Fibroblast of skin of left quadriceps (primary cell): ENCODE measurements at places on chromosomes 11 and 22.

DNA sequence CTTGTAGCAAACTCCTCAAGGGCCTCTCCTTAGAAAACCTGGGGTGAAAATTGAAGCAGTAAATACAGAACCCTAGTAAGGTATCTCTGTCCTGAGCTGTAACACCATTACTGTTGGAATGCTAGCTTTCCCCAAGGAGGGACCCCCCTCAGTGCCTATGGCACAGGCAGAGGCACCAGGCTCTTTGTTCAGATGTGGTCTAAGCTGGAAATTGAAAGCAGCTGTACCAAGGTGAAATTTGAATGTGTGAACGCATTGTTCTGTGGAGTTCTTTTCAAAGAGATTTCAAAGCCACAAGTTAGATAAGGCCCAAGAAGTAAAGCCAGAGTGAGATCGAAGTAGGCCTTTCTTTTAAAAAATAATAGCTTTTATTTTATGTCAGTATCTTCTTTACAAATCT lies 71.9 kb upstream of the HORMAD2 start:
- DNase-seq: no peak

- no peak for DNase-seq
These were observed 9.1 kb upstream of the MN1 start for GRCh38 chr22:27810609-27811151.

DNA sequence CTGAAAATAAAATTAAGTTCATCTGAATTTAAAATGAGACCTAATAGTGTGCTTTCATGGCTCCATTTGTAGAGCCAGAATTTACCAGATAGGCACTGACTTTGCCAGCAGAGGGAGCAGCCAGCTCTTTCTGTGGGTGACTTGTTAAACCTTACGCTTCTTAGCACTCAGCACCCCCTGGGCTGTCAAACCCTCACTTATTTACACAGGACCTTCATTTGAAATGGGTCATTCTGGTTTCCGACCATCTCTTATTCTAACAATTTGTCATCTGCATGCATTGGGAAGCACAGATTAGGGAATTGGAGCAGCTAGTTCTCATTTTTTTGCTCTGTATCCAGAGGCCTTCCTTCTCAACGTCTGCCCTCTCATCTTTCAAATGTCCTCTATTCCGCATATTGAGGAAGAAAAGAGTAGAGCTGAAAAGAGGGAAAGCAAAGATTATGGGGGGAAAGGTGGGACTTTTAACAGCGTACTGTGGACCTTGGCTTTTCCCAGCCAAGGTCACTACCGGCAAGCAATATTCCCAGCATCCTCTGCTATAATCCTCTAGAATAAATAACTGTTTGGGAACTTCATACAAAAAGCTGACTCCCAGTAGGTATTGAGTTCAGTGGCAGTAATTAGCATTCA lies 3.1 kb downstream of the ASRGL1 start:
- DNase-seq: peak; percentile 6

DNA sequence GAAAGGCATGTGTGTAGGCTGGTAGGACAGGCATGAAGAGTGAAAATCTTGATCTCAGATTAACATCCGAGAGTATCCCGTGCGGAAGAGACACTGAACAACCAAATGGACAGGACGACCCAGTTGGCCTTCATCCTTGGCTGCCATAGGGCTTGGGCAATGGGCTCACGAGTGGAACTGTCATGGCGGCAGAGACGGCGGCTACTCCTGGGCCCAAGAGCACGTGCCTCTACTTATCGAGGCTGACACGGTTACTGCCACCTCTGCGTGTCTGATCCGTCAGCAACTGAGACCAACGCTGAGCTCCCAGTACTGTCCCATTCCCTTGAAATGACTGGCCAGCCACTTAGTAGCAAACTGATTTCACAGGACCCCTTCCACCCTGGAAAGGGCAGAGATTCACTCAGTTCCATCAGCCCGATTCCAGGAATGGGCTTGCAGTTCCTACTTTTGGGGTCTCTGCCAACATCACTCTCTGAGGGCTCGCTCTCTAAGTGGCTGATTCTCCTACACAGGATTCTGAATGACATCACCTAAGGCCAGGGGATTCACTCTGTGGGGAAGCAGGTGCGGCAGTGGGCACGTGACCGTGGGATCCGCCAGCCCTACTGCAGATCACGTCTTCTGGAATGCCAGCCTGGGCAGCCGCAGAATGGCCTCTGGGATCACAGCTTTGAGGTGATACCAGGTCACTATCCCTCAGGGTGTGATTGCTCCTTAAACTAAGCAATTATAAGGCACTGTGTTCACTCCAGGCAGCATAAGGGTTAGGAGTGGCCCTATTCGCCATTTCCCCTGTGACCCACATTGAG lies 97.8 kb downstream of the RPS6KA4 start:
- no peak for DNase-seq

DNA sequence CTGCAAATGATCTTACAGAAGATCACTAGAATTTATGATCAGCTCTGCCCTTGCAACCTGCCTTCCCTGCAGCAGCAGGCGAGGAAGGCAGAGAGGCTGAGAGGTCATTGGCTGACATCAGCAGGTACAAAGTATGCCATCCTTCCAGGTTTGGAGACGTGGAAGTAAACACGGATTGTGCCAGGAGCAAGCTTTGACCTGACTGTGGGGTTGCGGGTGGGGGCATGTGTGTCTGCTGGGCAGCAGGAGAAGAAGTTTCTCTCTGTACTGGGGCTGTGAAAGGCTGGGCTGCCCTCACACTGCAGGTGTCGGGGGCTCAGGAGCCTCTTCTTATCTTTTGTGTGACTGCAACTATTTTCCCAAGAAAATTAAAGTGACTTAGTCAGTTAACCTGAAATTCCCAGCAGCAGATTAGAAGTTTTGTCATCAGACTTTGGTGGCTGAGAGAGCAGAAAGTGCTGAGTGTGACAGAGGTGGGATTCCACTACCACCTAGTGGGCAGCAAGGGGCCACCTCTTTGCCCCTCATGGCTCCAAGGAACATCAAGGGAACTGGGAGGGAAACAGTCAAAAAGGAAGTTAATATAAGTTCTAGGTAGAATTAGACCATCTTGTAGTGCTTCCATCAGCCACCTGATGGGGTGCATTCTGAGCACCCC lies 565.9 kb downstream of the ETS1 start:
- no peak for DNase-seq

DNA sequence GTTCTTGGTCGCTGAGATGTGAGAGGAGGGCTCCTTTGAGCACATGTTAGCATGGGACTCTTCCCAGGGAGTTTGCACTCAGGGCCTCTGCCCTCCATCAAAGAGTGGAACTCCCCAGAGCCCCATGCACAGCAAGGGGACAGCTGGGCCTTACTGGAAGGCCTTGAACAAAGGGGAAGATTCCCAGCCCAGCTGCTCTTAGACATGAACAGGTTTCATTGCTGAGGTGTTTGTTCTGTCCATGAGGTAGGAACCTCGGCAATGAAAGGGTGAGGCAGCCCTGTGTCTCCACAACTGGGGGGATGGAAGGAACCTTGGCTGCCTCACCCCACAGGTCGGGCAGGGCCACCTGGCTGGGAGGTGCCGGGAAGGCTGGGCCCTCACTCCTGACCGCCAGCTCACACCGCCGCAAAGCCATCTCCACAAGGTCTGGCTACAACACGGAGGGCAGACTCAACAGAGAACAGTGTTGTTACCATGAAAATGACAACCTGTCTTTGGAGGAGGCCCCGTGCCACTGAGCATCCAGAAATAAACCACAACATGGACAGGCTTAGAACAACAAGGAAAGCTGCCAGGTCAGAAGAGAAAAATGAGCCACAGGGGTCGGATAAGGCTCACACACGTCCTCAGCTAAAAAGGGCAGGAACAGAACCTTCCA lies 3.2 kb downstream of the DERL3 start:
- no peak for DNase-seq

- peak; percentile 87 for DNase-seq
These were observed 3.1 kb downstream of the CSNK2A3 start for GRCh38 chr11:11349870-11350337.

- DNase-seq: no peak
These were observed 17.5 kb upstream of the CDKN1C start for GRCh38 chr11:2902784-2903671.

DNA sequence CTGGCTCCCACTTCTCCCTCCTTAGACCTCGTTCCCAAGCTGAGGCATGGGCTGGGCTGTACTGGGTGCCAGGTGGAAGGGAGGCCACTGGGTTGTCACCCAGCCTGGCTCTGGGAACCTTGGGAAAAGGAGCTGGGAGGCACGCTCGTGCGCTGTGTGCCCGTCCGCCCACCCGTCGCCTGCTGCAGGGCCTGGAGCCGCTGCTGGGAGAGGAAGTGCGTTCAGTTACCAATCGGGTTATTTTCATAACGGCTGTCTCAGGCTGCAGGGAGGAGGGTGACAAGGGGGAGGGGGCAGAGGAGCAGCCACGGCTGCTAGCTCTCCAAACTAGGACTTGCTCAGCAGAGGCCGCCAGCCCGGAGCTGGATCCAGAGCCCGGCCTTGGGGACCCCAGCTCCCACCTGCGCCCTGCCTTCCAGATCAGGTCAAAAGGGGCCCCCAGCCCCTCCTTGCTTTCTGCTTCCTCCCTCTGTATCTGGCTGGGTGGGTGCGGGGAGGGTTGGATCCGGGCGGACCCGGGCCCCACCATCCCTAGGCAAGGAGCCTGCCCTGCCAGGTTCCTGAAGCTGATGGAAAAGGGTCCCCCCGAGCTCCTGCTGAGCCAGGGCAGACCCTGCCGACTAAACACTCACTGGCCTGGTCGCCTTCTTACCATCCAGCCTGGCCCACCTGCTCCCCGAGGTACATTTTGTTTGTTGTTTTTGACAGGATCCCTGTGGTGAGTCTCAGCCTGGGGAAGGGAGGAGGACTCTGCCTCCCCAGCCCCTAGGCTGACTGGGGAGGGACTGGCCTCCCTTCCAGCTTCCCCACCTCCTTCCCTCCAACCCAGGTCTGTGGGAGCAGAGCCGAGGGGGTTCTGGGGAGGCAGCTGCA lies 14.3 kb downstream of the DGKZ start:
- DNase-seq: no peak

- no peak for DNase-seq
These were observed 433.6 kb downstream of the DYNC2H1 start for GRCh38 chr11:103542851-103543250.

- no peak for DNase-seq
These were observed 37.7 kb upstream of the LRRC55 start for GRCh38 chr11:57144075-57144474.

GRCh38 chr11:35464308-35464707 lies 45.0 kb upstream of the SLC1A2 start:
- no peak for DNase-seq

GRCh38 chr22:36659762-36660509 lies 43.6 kb downstream of the CACNG2 start:
- peak; percentile 83 for DNase-seq

DNA sequence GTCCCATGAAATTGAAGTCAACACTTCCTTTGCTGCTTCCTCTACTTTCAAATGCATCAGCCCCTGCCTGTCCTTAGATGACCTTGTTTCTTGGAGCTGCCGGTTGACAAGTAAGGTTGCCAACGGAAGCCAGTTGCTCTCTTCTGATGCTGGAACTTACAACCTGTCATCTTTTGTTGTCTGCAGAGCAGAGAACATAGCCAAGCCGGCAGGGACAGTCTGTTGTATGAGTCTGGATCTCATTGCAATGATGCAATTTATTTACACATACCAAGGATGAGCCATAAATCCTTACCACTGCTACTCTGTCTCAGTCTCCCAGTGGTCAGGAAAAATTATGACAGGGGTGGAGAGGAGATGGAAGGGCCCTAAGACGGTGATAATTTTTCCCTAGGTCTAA lies 151.4 kb downstream of the BLID start:
- DNase-seq: peak; percentile 36

GRCh38 chr11:68146010-68146540 lies 24.9 kb upstream of the CHKA start:
- DNase-seq: no peak

DNA sequence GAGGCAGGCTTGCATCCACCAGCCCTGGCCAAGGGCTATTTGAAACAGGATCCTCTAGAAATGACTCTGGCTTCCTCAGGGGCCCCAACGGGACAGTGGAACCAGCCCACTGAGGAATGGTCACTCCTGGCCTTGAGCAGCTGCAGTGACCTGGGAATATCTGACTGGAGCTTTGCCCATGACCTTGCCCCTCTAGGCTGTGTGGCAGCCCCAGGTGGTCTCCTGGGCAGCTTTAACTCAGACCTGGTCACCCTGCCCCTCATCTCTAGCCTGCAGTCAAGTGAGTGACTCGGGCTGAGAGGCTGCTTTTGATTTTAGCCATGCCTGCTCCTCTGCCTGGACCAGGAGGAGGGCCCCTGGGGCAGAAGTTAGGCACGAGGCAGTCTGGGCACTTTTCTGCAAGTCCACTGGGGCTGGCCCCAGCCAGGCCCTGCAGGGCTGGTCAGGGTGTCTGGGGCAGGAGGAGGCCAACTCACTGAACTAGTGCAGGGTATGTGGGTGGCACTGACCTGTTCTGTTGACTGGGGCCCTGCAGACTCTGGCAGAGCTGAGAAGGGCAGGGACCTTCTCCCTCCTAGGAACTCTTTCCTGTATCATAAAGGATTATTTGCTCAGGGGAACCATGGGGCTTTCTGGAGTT lies 13.3 kb downstream of the IL10RA start:
- DNase-seq: no peak

GRCh38 chr11:19895776-19896175 lies 183.1 kb downstream of the NAV2 start:
- DNase-seq: no peak

DNA sequence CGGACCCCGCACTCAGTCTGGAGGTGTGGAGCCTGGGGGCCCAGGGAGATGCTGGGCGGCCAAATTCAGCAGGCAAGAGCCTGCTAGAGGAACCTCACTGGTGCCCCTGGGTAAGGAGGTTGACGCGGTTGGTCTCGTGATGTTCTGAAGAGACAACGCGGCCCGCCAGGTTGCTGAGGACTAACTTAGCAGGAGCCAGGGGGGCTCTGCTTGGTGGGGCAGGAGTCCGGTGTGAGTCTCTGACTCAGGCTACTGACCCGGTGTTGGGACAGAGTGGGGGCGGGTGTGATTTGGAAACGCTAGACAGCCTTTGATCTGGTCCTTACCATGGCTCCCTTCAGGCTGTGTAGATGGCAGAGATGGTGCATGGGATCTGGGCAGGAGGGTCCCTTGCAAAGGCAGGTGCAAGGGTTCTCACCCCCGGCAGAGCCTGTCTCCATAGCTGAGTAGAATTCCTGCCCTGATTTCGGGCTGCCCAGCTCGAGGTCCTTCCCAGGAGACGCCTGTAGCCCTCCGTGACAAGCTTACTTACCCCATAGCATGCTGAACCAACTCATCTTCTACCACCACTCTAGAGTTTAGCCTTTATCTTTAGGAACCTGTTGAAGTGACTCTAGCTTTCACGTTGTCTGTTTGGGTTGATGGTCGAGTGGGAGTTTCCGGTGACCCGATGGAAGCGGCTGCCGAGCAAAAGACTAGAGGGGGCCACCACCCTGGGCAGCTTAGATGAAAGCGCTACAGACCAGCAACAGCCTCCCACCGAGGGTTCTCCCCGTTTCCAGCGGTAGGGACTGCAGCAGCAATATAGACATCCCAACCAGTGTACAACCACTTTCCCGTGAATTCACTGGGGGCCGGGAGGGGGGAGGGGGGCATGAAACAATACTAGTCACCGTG lies 38.4 kb downstream of the KCNC1 start:
- no peak for DNase-seq
